ENCODE measurements at places on chromosomes 1 and 21. TPM values are rescaled to one million over a fixed set of nuclear protein-coding genes. Genes with fewer than 3 reads are reported as not detected.
A peak's percentile ranks its signal among the peaks of the same experiment; 100 is the strongest.

ADAM30 gene
- total RNA-seq: not detected

GRCh38 chr21:43338951-43339350 lies 88.0 kb downstream of the SIK1 start:
- H3K36me3 ChIP-seq: peaks cover 2% of the 10 kb centered on the region
- no peak for DNase-seq
- no peak overlapping the region for H3K27ac ChIP-seq
- no peaks in the 10 kb centered on the region for H3K4me1 ChIP-seq
- peaks cover 3% of the 10 kb centered on the region for H3K27me3 ChIP-seq

MATN1 gene
- 1.5 TPM for total RNA-seq

GRCh38 chr1:37792943-37793686 lies 532 bp upstream of the MANEAL start:
- no peaks in the 10 kb centered on the region for H3K36me3 ChIP-seq
- peaks cover 15% of the 10 kb centered on the region for H3K4me1 ChIP-seq
- DNase-seq: no peak
- peak overlapping the region; percentile 14 for H3K4me3 ChIP-seq

ETNK2 gene
- 1.5 TPM for total RNA-seq

DNA sequence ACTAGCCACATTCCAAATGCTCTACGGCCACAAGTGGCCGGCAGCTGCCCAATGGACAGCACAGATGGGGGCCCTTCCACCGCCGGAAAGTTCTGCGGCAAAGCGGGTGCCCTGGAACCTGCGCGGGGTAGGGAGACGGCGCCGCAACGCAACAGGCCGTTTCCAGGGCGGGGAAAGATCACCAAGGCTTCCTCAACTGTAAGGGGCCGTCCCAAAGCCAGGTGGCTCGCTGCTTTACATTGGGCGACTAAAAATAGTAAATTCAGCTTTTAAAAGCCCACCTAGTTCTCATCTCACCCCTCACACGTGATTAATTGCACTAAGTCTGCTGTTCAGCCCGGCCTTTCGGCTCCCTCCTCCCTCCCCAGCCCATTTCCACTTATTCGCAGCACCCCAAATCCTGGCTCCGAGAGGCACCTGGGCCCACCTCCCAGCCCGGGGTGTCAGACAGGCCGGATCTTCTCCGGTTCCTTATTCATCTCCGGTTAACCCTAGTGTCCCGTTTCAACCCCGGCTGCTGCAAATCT lies 643 bp downstream of the CFAP298 start:
- H3K4me1 ChIP-seq: peaks cover 6% of the 10 kb centered on the region
- DNase-seq: peak; percentile 50
- peaks cover 6% of the 10 kb centered on the region for H3K36me3 ChIP-seq
- H3K27ac ChIP-seq: peak overlapping the region; percentile 92
- no peaks in the 10 kb centered on the region for H3K27me3 ChIP-seq
- H3K4me3 ChIP-seq: peak overlapping the region; percentile 99

GLRX2 gene
- total RNA-seq: 40.4 TPM

CFHR3 gene
- not detected for total RNA-seq

- H3K36me3 ChIP-seq: peaks cover 16% of the 10 kb centered on the region
- H3K27me3 ChIP-seq: no peaks in the 10 kb centered on the region
- H3K4me1 ChIP-seq: peaks cover 75% of the 10 kb centered on the region
- peak overlapping the region; percentile 63 for H3K4me3 ChIP-seq
- DNase-seq: peak; percentile 63
- peak overlapping the region; percentile 94 for H3K27ac ChIP-seq
Measured at GRCh38 chr1:221777431-221778072, 35.7 kb upstream of the DUSP10 start.

DNA sequence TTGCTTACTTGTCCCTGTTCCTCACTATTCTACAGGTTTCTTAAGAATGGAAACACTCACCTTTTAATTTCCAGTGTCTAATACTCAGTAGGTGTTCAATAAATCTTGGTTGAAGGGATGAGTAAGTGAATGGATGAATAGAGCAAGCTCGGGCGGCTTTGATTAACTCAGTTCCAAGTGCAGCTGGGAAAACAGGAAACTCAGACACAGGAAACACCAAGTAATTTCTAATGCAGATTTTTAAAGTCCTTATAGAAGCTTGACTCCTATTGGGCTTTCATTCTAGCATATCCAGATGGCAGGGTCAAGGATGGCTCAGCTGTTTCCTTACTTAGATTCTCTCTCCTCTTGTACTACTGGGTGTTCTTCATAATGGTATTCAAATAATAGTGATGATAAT lies 14.0 kb downstream of the CAMK1G start:
- no peak for DNase-seq
- H3K4me1 ChIP-seq: no peaks in the 10 kb centered on the region
- H3K27ac ChIP-seq: no peak overlapping the region
- no peak overlapping the region for H3K4me3 ChIP-seq

MROH7 gene
- total RNA-seq: 0.14 TPM

DNA sequence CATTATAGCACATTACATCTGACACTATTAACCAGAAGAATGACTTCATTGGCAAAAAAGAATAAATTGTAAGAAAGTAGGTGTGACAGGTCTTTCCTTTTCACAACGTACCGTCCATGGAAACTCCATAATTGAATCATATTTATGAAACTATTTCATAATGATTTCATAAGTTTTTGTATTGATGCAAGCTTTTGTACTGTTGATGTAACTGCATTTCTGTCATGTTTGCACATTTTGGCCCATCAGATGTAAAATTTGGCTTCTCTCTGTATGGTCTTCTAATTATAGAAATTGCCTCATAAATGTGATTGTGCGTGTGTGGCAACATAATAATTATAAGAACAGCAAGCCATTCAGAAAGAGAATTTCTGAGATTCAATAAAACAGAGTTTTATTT lies 180.7 kb upstream of the ZNHIT6 start:
- no peak overlapping the region for H3K4me3 ChIP-seq
- no peaks in the 10 kb centered on the region for H3K4me1 ChIP-seq
- no peak for DNase-seq
- no peaks in the 10 kb centered on the region for H3K27me3 ChIP-seq
- H3K27ac ChIP-seq: no peak overlapping the region

DNA sequence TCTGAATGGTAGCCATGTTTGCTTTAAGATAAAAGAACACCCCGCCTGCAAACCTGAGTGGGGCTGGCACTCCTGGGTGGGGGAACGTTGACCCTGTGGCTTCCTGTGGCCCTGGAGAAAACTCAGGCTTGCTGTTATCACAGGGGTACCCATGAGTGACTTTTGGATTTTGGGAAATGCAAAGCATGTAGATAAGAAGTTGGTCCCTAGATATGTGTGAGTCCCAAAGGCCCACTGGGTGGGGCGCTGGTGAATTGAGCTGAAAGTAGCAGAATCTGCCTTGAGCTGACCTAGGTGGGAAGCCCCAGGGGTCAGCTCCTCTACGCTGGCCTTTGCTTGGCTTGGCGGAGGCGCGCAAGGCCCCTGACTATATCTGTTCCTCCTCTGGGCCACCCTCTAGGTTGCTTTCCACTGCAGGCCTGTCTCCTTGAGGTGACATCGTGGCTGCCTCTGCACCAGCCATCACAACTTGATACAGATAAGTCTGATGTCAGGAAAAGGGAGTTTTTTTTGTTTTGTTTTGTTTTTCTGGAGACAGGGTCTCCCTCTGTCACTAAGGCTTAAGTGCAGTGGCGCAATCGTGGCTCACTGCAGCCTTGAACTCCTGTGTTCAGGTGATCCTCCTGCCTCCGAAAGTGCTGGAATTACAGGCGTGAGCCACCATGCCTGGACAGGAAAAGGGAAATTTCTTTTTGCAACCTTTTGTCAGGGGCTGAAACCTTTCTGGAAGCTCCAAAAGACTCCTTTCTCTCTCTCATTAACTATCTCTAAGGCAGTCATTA lies 72.2 kb downstream of the AGPAT3 start:
- no peak overlapping the region for H3K27ac ChIP-seq
- no peak for DNase-seq
- peaks cover 3% of the 10 kb centered on the region for H3K36me3 ChIP-seq
- no peak overlapping the region for H3K4me3 ChIP-seq
- H3K27me3 ChIP-seq: no peaks in the 10 kb centered on the region

DNA sequence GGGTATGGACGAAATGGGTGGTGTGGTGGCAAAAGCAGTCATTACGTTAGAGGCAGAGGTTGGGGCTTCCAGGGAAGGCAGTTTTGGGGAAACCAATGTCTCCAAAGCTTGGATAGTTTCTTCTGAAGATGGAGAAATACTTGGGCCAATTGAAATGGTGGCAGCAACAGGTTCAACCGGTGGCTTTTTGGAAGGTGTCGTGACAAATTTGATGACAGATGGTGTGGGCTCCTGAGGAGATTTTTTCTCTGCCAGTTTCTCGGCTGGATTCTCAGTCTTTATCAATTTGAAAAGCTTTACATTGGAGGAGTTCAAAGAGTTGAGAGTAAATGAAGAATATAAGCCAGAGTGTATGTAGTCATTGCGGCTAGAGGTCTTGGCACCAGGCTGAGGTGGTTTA lies 11.5 kb downstream of the ELK4 start:
- no peak for DNase-seq
- no peaks in the 10 kb centered on the region for H3K27me3 ChIP-seq
- peaks cover 35% of the 10 kb centered on the region for H3K36me3 ChIP-seq
- H3K4me3 ChIP-seq: no peak overlapping the region

GRCh38 chr1:62687421-62687902 lies 724 bp downstream of the DOCK7 start:
- H3K27ac ChIP-seq: peak overlapping the region; percentile 72
- no peak for DNase-seq
- no peaks in the 10 kb centered on the region for H3K36me3 ChIP-seq
- H3K4me3 ChIP-seq: peak overlapping the region; percentile 85

MMP23B gene
- 1.4 TPM for total RNA-seq

DNA sequence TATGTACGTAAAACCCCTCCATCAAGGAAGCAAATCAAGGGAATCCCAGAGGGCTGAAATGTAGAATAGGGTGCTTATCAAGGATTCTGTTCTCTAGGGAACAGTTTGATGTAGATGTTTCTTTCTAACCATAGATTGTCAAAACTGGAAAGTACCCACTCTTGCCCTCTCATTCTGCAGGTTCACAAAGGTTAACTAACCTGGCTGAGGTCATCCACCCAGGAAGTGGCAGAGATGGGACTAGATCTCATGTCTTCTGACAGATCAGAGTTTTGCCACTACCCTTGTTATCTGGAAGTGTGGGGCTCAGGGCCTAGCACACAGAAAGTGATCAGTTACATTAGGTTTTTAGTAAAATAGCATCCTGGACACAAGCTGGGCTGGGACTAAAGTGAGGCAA lies 47.4 kb downstream of the GFI1 start:
- peaks cover 7% of the 10 kb centered on the region for H3K36me3 ChIP-seq
- H3K4me3 ChIP-seq: no peak overlapping the region
- H3K4me1 ChIP-seq: peaks cover 9% of the 10 kb centered on the region

- H3K27me3 ChIP-seq: no peaks in the 10 kb centered on the region
- DNase-seq: no peak
- no peak overlapping the region for H3K4me3 ChIP-seq
- peak overlapping the region; percentile 66 for H3K27ac ChIP-seq
- H3K36me3 ChIP-seq: peaks cover 3% of the 10 kb centered on the region
Measured at GRCh38 chr1:117013309-117013858, 11.8 kb downstream of the CD101 start.

DNA sequence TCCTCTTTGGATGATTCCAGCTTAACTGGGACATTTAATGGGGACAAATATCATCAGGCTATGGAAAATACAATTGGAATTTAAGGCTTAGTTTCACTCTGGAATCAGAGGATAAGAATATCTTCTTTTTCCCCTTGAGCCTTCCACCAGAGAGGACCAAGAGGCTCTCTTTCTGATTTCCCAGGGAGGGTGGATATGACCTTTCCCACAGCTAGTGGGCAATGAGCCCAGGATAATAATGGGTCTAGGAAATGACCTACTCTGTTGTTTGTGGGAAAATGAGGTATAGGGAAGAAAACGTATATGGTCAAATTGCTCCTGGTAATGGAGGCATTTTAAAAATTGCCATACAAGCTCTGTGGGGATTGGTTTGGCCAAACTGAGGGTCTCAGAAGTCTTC lies 1.9 kb downstream of the OR6Y1 start:
- peaks cover 21% of the 10 kb centered on the region for H3K27me3 ChIP-seq
- no peak for DNase-seq
- no peaks in the 10 kb centered on the region for H3K36me3 ChIP-seq
- no peak overlapping the region for H3K4me3 ChIP-seq

GRCh38 chr1:27724961-27725373 lies 794 bp upstream of the FAM76A start:
- H3K4me1 ChIP-seq: peaks cover 11% of the 10 kb centered on the region
- peaks cover 2% of the 10 kb centered on the region for H3K36me3 ChIP-seq
- H3K27ac ChIP-seq: peak overlapping the region; percentile 94
- no peak for DNase-seq
- H3K27me3 ChIP-seq: no peaks in the 10 kb centered on the region

GRCh38 chr1:229142471-229142870 lies 128.4 kb upstream of the RAB4A start:
- H3K36me3 ChIP-seq: no peaks in the 10 kb centered on the region
- H3K4me1 ChIP-seq: peaks cover 19% of the 10 kb centered on the region
- no peak for DNase-seq
- no peak overlapping the region for H3K4me3 ChIP-seq
- peaks cover 7% of the 10 kb centered on the region for H3K27me3 ChIP-seq

KRTAP12-3 gene
- not detected for total RNA-seq

KRTAP6-2 gene
- total RNA-seq: not detected

FYB2 gene
- total RNA-seq: not detected

RGS1 gene
- 9.4 TPM for total RNA-seq

NR5A2 gene
- total RNA-seq: 0.08 TPM

DNA sequence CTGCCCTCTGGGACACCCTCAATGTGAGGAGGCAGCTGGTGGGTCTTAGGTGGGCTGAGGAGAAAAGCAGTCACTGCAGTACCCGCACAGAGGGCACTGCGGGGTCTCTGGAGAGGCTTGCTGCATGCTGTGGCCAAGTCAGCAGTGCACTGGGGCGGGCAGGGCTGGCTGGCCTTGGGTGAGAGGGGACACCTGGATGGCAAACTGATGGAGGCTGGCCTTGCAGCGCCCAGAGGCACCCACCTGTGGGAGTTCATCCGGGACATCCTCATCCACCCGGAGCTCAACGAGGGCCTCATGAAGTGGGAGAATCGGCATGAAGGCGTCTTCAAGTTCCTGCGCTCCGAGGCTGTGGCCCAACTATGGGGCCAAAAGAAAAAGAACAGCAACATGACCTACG lies 3.2 kb downstream of the ELF3 start:
- no peak for DNase-seq
- H3K27ac ChIP-seq: no peak overlapping the region
- no peaks in the 10 kb centered on the region for H3K4me1 ChIP-seq
- H3K4me3 ChIP-seq: no peak overlapping the region
- H3K27me3 ChIP-seq: peaks cover 4% of the 10 kb centered on the region

DNA sequence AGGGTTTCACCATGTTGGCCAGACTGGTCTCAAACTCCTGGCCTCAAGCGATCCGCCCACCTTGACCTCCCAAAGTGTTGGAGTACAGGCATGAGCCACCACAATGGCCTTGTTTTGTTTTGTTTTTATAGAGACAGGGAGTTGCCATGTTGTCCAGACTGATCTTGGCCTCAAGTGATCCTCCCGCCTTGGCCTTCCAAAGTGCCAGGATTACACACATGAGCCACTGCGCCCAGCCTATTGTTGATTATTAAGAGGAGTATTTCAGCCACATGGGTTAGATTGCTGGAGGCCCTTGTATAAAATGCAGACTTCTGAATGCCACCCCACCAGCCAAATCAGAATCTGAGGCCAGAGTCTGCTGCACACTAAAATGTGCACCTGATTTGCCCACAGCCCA lies 57.2 kb upstream of the ANGPTL1 start:
- no peak overlapping the region for H3K27ac ChIP-seq
- H3K4me1 ChIP-seq: peaks cover 5% of the 10 kb centered on the region
- peaks cover 5% of the 10 kb centered on the region for H3K36me3 ChIP-seq
- DNase-seq: no peak

- DNase-seq: no peak
- peaks cover 38% of the 10 kb centered on the region for H3K27me3 ChIP-seq
- no peaks in the 10 kb centered on the region for H3K36me3 ChIP-seq
- H3K27ac ChIP-seq: no peak overlapping the region
- H3K4me3 ChIP-seq: no peak overlapping the region
Measured at GRCh38 chr1:100721526-100722207, 2.1 kb downstream of the VCAM1 start.

Measured in activated naive CD8-positive, alpha-beta T cell treated with anti-CD3 and anti-CD28 coated beads for 36 hours (primary cell).